ENCODE measurements at places on chromosomes 7 and 10.

- DNase-seq = no peak
These were observed 114.6 kb downstream of the NRBF2 start for GRCh38 chr10:63247771-63248170.

DNA sequence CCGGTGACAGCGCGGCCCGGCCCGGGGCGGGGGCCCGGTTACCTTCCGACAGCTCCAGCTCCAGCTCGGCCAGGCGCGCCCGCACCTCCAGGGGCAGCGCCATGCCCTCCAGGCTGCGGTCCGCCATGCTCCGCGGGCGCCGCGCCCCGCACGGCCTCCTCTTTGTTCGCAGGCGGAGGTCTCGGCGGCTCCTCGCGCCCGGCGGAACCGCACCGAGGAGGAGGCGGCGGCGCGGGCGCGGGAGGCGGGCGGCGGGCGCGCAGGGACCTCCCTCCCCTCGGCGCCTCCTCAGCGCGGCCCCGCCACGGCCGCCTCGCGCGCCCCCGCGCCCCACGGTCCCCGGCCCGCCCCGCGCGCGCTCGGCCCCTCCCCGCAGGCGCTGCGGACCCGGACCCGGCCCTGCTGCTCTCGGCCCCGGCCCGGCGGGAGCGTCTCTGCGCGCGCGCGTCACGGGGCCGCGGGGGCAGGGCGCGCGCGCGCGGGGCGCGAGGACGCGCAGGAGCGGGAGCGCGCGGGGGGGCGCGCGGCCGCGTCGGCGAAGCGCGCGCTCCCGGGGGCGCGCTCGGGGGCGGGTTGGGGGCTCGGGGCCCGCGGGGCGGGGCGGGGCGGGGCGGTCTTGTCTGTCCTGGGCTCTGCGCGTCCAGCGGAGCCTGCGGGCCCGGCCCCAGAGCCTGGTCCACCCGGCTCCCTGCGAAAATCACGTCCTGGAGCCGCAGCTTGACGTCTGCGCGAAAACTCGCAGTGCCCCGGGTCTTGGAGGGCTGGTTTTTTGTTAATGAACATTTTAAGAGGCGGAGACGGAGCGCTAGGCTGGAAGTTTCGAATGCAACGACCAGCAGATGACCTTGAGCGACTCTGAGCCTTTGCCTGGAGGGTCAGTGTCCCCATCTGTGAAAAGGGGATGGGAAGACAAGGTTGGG lies at the start of gene DIP2C:
Gene DIP2C, minus strand, starts transcription at position 217 of the 920 bp plus-strand sequence. Its CDS starts 90 bp downstream, at position 127.
- DNase-seq = no peak

DNA sequence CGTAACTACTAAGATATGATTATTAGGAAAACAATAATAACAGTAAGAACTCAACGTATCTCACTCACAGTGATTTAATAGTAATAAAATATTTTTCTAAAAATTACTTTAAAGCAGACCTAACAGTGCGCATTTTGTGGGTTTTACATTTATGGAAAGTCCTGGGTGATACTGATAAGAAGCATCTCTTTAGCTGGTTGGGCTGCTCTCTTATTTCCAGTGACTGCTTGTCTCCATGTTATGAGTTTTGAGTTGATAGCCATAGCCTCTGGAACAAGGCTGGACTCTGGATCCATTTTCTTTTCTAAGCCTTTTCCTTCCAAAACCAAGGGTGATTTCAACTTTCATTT lies 29.5 kb upstream of the INHBA start:
- DNase-seq = no peak

- DNase-seq = no peak
These were observed 28.9 kb upstream of the DDC start for GRCh38 chr7:50594136-50594535.

GRCh38 chr7:40598915-40599314 lies 464.1 kb downstream of the SUGCT start:
- DNase-seq = no peak

DNA sequence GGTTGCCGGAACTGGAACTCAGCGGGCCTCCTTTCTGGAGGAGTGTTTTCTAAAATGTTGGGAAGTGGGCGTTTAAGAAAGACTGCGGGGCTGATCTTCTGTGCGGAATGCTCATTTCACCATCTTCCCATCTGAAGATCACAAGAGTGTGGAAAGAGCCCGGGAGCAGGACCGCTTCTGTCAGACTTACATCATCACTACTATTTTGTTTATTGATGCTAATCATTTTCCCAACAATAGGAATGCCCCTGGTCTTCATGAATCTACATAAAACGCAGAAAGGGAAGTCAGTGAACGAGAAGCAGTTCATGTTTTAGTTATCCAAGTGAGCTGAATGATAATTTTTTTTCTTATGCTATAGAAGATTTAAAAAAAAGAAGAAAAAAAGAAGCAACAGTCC lies 447.8 kb upstream of the MKI67 start:
- DNase-seq = no peak

DNA sequence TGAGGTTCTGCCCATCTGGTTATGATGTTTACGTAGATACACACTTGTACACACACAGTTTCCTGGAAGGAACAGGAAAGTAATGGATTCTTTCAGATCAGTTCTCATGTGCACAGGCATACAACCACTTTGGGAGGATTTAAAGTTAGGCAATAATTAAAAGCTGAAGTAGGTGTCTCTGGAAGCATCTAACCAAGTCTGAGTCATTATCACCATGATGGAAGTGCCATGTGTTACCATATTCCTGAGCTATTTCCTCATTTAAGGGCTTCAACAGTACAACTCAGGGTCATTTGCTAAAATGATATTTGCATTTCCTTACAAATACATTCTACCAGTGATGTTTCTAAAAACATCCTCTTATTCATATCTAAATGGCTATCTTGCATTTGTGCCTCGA lies 41.4 kb upstream of the BET1 start:
- DNase-seq = no peak

GRCh38 chr7:79185605-79186004 lies 267.9 kb downstream of the MAGI2 start:
- DNase-seq = no peak

DNA sequence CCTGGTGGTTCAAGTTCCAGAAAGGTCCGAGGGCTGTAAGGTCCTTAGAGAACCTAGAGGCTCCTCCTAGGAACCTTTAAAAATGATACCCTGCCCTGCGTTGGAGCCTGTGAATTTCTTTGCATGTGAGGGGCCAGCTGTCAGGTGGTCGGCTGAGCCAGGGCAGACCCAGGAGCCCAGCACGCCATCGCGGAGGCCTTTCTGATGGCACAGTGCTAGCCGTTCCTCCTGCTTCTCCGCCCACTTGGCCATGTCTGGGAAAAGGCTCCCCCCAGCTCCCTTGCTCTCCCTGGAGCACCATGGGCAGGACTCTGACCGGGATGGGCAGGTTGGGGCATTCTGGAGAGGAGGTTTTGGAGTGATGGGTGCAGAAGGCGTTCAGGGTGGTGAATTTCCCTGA lies 7.6 kb downstream of the ZNF316 start:
- DNase-seq = no peak

DNA sequence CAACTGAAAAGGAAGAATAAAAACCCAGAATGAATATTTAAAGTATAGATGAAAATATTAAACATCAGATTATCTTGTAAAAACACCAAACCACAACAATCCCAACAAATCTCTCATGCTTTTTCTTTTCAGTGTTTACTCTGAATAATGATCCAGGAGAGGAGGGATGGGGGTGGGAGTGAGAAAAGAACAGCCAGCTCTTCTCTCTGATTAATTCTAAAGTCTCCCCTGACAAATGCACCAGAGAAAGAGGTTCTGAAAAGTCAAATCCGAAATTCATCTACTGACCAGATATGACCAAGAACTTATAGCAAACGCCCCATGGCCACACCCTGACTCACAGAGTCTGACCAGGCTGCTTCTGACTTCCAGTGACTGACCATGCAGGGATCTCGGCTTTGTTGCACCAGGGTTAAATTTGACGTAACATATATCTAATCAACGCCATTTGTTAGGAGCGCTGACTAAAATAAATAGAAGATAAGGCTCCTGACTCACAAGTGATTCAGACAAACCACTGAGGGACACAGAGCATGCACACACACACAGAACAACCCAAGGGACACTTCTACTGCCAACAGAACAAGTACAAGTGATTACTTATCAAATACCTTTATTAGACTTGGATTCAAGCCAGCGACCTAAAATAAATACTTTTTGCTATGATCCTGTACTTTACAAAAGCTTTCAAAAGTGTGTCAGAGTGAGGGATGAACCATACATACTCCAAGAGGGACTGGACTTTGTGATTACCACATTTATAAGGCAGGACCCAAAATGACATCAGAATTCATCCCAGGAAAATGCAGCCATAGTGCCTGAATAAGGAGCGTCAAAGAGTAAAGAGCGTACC lies 9.3 kb upstream of the SPOCK2 start:
- DNase-seq = no peak

- DNase-seq = no peak
These were observed 76.8 kb upstream of the LEP start for GRCh38 chr7:128164061-128164954.

Measured in activated CD4-positive, alpha-beta T cell treated with anti-CD3 and anti-CD28 coated beads for 4 hours (primary cell).